Activated B cell treated with CpG ODN at 0.5 μM for 24 hours (primary cell): ENCODE measurements at places on chromosomes 12 and 14. TPM values are rescaled to one million over a fixed set of nuclear protein-coding genes. Genes with fewer than 3 reads are reported as not detected.

DNA sequence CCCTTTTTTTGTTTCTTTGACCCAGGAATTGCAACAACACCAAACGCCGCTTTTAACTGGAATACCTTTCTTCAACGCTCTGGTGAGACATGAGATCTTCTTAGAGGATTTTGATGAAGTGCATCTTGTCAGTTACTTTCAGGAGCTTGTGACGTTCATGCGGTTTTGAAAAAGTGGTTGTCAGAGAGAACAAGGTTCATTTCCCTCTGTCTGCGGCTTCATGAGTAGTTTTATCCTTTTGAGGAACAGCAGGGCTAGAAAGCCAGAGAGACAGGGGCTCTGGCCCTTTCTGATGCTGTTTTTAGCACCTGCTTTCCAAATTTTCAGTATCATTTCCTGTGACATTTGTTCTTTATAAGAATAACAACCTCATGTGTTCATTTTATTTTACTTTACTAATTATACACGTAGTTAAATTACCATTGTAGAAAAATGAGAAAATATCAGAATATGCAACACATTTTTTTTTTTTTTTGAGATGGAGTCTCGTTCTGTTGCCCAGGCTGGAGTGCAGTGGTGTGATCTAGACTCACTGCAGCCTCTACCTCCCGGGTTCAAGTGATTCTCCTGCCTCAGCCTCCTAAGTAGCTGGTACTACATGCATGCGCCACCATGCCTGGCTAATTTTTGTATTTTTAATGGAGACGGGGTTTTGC lies 61.8 kb downstream of the GLT1D1 start:
- no peak for DNase-seq

- no peak for DNase-seq
Observed at GRCh38 chr12:1946296-1946695, 27.8 kb upstream of the CACNA2D4 start.

DNA sequence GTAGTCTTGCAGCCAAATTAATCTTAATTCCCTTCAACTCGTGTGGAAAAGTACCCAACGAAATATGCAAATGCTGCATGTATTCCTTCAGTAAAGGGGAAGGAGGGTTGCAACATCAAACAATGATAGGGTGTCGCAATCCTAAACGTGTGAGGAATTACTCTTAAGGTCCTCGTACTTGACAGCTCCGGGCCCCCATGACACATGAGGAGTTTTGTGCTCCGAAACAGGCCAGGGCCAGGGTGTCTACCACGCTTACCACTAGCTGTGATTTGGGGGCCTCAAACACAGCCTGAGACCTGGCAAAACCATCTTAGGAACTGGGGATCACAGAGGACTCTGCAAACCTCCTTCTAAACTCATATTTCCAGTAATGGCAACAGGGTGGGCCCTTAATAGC lies 20.4 kb downstream of the FOS start:
- no peak for DNase-seq

DNA sequence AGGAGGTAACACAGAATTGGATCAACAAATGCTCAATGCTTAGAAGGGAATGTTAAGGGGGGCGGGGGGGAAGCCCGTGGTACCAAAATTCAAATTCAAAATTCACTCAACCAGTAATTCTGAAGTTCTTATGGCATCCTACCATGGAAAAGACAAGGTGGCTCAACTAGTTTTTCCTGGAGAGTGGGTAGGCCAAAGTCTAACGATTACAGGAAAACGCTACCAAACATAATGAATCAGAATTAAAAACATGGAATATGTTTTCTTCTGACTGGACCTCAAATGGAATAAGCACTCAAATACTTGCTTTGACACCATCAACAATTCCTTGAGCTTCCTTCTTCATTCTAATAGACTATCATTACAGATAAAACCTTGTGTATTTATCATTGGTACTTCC lies 2.3 kb downstream of the NACA start:
- DNase-seq = no peak

The SYNE2 gene
- total RNA-seq = 35.0 and 40.1 TPM in 2 replicates

DNA sequence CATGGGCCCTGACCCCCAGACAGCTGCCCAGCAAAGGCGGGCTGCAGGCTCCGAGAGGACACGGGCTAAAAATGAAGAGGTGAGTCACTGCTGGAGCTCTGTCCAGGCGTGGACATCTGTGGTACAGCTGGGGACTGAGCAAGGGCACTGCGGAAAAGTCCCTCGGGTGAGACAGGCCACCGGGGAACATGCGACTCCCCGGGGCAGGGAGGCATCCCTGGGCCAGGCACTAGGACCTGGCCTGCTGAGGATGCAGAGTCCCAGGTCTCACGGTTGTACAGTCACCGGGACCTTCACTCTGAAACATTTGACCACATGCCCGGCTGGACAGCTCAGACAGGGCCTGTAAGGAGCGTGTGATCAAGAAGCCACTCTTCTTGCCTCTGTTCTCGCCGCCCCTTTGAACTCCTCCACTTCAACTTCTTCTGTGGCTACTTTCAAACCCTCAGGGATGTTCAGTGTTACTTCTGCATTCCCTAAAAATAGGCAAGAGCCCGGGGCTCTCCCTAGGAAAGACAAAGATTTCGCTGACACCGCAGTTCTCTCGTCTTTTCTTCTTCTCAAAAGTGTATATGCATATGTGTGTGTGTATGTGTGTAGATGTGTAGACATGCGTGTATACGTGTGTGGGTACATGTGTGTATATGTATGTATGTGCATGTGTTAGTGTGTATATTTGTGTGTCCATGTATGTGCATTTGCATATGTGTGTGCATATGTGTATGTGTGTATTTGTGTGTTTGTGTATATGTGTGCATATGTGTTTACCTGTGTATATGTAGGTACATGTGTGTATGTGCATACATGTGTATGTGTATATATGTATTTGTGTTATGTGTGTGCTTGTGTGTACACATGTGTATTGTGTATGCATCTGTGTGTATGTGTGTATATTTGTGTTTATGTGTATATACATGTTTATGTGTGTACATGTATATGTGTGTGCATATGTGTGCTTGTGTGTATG lies 5.0 kb upstream of the RFLNA start:
- DNase-seq = no peak

GRCh38 chr12:89701606-89702206 lies 6.9 kb downstream of the ATP2B1 start:
- DNase-seq = no peak

- no peak for DNase-seq
Observed at GRCh38 chr12:91053951-91054715, 3.7 kb downstream of the KERA start.

- DNase-seq = no peak
Observed at GRCh38 chr14:37711831-37712475, 116.5 kb downstream of the TTC6 start.

GRCh38 chr14:40955131-40955505 lies 651.6 kb upstream of the LRFN5 start:
- no peak for DNase-seq

DNA sequence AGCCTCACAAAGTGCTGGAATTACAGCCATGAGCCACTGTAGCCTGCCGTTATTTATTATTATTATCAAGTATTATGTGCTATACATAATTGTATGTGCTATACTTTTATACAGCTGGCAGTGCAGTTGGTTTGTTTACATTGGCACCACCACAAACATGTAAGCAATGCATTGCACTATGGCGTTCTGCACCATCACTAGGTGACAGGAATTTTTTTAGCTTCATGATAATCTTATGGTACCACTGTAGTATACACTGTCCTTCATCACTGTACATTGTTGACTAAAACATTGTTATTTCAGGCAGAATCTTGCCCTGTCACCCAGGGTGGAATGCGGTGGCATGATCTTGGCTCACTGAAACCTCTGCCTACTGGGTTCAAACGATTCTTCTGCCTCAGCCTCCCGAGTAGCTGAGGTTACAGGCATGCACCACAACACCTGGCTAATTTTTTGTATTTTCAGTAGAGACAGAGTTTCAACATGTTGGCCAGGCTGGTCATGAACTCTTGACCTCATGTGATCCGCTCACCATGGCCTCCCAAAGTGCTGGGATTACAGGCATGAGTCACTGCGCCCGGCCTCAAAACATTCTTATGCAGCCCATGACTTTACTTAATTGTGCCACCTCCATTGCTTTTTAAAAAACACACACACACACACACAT lies 17.1 kb downstream of the MRPL42 start:
- no peak for DNase-seq

- no peak for DNase-seq
Observed at GRCh38 chr12:70403826-70404225, 37.7 kb downstream of the KCNMB4 start.

- DNase-seq = no peak
Observed at GRCh38 chr12:7571257-7571656, 67.7 kb upstream of the CD163 start.

GRCh38 chr12:63220921-63221320 lies 69.9 kb upstream of the AVPR1A start:
- DNase-seq = no peak

The STON2 gene
- total RNA-seq = 0.51 TPM in 1 of 2 replicates, not detected in the other
